ENCODE measurements at places on chromosomes 5 and 9.

DNA sequence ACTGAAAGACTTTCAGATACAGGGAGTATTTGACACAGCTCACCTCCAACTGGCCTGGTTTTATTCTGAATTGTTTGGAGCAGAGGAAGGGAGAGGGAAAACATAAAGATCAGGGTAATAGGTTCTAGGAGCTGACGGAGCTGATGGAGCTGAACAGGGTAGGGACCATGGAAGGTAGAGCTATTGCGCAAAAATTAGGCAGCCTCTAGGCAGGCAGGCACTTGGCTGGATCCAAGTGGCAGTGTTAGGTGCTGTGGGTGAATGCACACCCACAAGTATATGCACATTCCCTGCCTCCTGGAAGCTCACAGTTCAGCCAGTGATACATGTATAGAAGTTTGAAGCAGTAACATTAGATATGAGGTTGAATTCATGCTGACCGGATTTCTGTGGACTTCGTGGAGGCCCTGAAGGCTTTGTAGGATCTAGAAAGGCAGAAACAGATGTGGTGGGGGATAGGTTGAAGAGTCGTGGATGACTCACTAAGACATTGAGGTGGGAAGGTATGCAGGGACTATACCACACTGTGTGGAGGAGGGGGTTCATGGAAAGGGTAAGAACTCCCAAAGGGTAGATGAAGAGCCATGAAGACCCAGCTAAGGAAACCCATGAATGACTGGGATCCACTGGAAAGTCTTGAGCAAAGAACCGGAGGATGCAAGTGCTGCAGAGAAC, 50.8 kb downstream of the WWC1 start:
- DNase-seq, result no peak

GRCh38 chr9:121558473-121558872, 58.8 kb upstream of the GGTA1 start:
- DNase-seq, result no peak

DNA sequence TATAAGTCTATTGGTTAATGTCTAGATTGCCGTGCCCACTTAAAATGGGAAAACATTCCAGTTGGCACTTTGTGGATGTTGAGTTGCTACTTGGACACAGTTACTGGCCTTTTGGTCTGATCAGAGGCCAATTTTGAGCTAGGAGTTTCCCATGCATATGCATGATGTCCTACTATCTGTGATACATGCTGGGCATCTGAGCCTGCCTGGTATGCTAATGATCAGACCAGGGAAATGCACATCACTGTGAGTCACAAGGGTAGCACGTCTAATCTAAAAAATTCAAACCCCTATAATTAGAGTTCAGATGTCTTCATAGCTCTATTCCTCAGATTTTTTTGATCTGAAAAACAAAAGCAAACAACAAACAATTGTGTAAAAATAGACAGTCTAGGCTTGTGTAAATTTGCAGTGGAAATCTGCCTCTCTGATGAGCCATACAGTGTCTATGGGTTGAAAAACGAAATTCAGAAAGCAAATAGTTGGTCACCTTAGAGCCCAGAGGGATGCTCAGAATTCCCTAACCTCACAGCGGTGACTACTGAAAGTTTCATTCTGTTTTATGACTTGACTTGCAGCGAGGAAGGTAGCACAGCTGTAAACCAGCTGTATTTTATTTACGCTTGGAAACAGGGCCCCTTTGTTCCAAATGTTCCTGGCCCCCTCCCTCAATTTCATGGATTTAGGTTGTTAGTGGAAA, 37.3 kb downstream of the PALM2AKAP2 start:
- no peak for DNase-seq

GRCh38 chr9:31415164-31415563, 969.3 kb upstream of the ACO1 start:
- no peak for DNase-seq

DNA sequence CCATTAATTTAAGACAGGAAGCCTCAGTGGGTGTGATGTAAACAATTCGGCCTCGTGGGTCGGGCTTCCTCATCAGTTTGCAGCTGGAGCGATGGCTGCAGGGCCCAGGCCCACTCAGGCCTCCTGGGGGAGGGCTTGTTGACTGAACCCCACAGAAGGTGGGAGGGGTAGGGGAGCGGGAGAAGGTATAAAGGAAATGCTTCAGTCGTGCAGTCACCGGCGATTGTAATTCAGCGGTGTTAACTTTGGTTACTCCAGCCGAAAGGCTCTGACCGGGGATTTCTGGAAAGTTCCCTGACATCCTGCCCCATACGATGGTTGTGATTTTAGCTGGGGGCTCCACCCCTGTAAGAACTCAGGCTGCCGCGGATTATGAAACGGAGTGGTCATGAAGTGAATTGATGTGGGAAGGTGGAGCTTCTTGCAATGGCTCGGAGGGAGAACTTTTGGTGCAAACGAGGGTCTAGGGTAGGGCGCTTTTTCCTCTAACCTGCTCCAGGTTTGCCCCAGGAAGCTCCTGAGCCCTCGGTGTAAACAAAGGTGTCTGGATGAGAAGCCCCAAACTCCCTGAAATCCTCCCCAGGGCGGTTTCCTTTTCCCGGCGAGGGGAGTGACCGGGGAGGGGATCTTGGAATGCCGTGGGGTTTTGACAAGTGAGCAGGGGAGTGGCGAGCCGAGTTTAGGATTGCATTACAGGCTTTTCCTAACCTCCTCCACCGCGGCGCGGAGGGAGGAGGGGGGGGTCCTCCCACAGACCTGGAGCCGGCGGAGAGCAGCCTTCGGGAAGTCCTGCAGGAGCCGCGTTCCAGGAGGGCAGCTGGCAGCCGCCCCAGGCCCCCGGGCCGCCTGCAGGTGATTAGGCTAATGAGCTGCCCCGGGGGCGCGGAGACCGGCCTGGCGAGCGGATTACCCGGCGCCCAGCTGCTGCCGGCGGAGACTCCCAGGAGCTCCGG, 215.5 kb downstream of the PDZD2 start:
- no peak for DNase-seq

DNA sequence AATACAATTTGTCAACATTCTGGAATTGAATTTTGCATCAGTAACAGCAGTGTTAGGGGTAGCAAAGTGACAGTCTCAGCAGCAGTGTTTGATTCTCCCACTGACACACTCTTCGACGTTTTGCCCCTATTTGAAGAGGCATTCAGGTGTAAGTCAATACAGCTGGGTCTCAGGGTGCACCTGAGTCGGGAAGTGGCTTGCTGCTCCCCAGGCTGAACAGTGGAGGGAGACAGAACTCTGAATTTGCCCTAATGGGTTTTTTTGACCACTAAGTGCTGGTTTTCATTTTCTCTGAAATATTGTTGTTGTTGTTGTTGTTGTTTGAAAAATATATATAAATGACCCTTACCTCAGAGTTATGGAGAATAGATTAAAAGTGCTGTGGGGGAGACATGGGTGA, 223.2 kb downstream of the TLR4 start:
- no peak for DNase-seq

- no peak for DNase-seq
These were observed 412.1 kb downstream of the CYLC2 start for GRCh38 chr9:103407260-103407659.

DNA sequence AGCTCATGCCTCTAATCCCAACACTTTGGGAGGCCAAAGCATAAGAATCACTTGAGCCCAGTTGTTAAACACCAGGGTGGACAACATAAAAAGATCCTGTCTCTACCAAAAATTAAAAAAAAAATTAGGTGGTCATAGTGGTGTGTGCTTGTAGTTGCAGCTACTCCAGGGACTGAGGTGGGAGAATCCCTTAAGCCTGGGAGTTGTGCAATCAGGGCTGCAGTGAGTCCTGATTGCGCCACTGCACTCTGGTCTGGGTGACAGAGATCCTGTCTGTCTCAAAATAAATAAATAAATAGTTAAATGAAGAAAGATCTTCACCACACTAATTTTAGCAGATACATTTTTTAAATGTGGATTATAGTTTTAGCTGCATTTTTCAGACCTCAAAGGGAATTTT, 433.2 kb downstream of the MAT2B start:
- DNase-seq, result no peak

- DNase-seq, result no peak
These were observed at the start of gene CTNND2 for GRCh38 chr5:11904265-11904906. CTNND2 (minus strand) TSS chr5:11904446; CDS start chr5:11903853, 593 bp downstream.

- DNase-seq, result peak; percentile 0
These were observed 23.7 kb upstream of the MROH2B start for GRCh38 chr5:41094871-41095270.

GRCh38 chr5:156971848-156972525, 9.0 kb upstream of the TIMD4 start:
- DNase-seq, result peak; percentile 48

GRCh38 chr5:143177263-143177983, 226.1 kb downstream of the NR3C1 start:
- no peak for DNase-seq

GRCh38 chr5:9474219-9475002, 71.5 kb downstream of the SEMA5A start:
- no peak for DNase-seq

DNA sequence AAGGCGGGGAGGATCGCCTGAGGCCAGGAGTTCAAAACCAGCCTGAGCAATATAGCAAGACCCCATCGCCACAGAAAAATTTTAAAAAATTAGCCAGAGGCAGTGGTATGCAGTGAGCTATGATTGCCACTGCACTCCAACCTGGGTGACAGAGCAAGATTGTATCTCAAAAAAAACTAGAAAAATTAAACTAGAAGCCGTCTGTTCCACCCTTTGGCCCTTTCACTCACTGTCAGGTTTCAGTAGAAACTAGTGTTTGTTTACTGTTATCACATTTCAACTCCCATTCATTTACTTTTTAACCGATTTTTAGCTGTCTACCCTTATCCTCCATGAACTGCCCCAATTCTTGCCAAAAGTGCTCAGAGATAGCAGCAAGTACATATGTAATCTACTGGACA, 8.3 kb downstream of the UGCG start:
- DNase-seq, result no peak

- no peak for DNase-seq
These were observed 107.1 kb upstream of the MSX2 start for GRCh38 chr5:174617285-174617684.

GRCh38 chr9:73219985-73220626, 68.4 kb downstream of the ANXA1 start:
- DNase-seq, result no peak

GRCh38 chr5:68932830-68933434, 160.9 kb upstream of the SLC30A5 start:
- peak; percentile 23 for DNase-seq

GRCh38 chr9:77556396-77556795, 91.7 kb downstream of the GNA14 start:
- DNase-seq, result no peak

GRCh38 chr5:58944221-58944620, 361.3 kb downstream of the RAB3C start:
- no peak for DNase-seq

DNA sequence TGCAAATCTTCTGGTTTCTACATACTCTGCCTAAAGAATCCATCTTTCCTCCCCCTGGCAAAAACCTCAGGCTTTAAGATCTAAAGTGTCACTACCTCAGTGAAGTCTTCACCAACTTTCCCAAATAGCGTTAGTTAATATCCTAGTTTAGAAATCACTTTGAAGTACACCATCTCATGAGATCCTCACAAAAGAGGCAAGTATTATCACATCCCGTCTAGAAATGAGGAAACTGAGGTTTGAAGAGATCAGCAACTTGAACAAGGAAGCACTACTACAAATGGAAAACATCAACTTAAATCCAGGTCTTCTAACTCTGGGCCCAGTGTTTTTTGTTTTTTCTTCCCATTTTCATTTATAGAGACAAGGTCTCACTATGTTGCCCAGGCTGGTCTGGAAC, 4.6 kb downstream of the AP3B1 start:
- DNase-seq, result no peak

- DNase-seq, result no peak
These were observed 99.9 kb downstream of the FAM174A start for GRCh38 chr5:100634937-100635534.

DNA sequence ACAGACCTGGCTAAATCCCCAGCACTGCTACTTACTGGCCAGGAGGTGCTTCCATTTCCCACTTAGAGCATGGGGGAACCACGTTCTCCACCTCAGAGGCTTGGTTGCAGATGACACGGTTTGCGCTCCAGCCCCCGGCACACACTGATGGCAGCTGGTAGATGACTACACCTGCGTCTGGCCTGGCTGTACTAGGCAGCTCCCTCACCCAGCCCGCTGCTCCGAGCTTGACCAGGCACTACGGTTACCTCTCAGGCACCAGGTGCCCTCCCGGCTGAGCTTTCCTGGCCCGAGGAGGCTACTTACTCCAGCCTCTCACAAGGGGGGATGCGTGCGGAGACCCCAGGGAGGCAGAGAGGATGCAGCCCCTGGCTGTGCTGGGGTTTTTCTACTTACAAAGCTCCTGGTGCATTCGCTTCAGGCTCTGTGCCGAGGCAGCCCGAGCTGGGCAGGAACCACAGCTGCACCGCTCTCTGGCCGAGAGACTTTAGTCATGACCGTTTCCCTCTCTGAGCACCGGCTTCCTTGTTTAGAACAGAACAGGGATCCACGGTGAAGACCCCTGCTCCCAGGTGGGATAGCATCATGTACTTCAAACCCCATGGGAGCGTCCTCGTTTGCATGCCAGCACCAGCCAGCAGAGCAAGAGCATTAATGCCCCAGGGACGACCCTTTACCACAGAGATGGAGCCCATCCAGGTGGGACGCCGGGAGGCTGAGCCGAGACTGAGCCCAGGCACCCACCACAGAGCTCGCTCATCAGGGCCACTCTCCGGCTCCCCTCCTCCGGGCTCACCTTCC, 7.6 kb upstream of the GBGT1 start:
- no peak for DNase-seq

- no peak for DNase-seq
These were observed 2.8 kb downstream of the OSMR start for GRCh38 chr5:38848637-38849036.

GRCh38 chr5:181134259-181134658, 3.3 kb upstream of the OR2V1 start:
- DNase-seq, result no peak

GRCh38 chr5:43041669-43042175, 1.6 kb upstream of the ANXA2R start:
- DNase-seq, result no peak

DNA sequence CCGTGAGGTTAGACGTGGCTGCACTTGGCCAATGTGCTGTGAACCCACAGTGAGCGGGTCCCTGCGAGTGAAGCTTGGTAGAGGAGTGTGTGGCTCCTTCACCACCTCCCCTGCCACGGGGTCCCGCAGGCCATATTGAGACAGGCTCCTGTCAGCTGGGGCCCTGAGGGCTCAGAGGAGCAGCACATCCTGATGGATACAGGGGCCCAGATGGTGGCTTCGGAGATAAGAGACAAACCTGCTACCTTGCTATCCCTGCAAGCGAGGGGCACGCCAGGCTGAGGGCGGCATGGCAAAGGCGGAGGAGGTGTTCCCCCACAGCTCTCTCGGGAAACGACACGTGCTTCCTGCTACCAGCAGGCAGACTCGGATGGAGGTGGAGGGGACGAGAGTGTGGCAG, 33.1 kb downstream of the SLC6A3 start:
- no peak for DNase-seq

Data from LNCaP clone FGC (cell line).